C1 segment of cervical spinal cord (tissue), 14 donors: ENCODE measurements at places on chromosomes 12 and 14.

GRCh38 chr12:122090759-122091515 lies 12.4 kb downstream of the MLXIP start:
- no peak for DNase-seq

DNA sequence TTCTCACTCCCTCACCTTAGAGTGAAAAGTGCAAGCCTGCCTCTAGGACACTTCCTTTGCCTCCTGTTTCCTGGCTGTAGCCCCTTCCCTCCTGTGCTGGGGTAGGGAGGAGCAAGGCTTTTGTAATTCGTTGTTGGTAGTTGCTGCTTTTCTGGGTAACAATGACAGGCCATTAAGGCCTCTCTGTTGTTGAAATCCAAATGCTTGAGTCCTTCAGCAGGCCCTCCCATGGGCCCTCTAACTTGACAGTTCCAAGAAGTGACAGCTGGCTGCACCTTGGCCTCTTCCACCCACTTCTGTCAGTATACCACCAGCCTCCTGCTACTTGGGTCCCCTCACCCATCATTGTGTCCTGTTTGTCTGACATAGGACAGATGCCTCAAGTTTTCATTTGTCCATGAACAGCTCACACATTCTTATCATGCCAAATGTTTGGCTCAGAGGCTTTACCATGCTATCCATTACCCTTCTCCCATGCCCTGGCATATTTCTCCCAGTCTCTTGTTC lies 103.7 kb upstream of the PDE3A start:
- DNase-seq: no peak

DNA sequence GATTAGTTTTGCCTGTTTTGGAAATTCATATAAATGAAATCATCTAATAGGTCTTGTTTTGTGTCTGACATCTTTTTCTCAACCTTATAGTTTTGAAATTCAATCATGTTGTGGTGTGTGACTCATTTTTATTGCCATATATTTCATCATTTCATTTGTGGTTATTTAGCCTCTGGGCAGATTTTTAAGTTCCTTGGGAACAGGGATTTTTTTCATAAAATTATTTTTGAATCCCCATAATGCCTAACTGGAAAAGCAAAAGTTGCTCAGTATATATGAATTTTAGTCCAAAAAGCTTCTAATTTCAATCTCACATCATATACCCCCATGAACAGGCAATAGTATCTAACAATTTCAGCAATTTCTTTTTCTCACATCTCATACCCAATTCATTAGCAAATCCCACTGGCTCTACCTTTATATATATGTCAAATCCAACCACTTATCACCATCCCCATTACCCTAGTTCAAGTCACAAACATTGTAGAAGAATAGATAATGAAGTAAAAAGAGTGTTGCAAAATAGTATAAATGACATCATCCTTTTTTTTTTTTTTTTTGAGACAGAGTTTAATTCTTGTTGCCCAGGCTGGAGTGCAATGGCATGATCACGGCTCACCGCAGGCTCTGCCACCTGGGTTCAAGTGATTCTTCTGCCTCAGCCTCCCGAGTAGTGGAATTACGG lies 2.6 kb upstream of the OR6J1 start:
- DNase-seq: no peak

GRCh38 chr14:70771781-70772212 lies 37.5 kb downstream of the MAP3K9 start:
- DNase-seq: no peak

GRCh38 chr12:120076651-120077050 lies 39.9 kb downstream of the RAB35 start:
- no peak for DNase-seq

GRCh38 chr12:659090-659683 lies 4.1 kb downstream of the NINJ2 start:
- no peak for DNase-seq

DNA sequence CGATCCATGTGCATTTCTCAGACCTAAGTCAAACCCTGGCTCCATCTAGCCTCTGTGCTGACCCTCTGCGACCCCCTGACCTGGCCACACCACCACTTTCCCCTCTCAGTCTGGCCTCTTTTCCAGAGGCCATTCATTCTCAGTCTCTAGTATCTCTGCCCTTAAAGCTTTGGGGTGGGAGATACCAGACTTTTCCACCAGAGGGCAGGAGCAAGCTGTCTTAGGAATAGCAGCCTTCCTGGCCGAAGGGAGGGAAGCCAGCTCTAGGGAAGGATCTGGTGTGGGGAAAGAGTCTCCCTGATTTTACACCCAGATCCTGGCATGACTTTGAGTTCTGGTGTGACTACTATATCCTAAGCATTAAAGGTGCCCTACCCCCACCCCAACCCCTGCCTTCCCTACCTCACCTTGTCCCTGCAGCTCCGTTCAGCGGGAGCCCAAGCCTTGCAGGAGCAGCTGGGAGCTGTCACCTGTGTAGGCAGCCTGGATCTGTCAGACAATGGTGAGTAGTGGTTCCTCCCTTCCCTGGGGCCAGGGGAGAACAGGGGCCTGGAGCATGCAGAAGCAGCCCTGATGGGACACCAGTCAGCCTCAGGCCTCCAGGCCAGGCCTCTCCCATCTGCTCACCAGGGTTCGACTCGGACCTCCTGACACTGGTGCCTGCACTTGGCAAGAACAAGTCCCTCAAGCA lies 6.6 kb downstream of the CARMIL3 start:
- DNase-seq: no peak

DNA sequence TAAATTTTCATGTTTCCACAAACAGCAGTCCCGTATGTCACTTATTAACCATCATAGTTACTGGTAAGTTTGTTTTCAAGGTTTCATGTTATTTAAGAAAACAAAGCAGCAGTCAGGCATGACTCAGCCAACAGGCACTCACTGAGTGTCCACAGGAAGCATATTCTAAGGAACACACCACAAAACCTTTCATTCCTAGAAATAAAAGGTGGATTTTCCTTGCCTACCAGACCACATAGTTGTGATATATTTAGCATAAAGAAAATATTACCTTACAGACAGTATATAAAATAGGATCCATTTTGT lies 143.3 kb upstream of the AVPR1A start:
- no peak for DNase-seq

- no peak for DNase-seq
Measured at GRCh38 chr14:66293533-66294105, 192.6 kb upstream of the CCDC196 start.

- no peak for DNase-seq
Measured at GRCh38 chr12:53618275-53618674, 7.9 kb downstream of the ATF7 start.

GRCh38 chr14:105329411-105330150 lies 15.0 kb downstream of the PACS2 start:
- DNase-seq: no peak

GRCh38 chr12:67484791-67485480 lies 163.6 kb upstream of the DYRK2 start:
- no peak for DNase-seq

DNA sequence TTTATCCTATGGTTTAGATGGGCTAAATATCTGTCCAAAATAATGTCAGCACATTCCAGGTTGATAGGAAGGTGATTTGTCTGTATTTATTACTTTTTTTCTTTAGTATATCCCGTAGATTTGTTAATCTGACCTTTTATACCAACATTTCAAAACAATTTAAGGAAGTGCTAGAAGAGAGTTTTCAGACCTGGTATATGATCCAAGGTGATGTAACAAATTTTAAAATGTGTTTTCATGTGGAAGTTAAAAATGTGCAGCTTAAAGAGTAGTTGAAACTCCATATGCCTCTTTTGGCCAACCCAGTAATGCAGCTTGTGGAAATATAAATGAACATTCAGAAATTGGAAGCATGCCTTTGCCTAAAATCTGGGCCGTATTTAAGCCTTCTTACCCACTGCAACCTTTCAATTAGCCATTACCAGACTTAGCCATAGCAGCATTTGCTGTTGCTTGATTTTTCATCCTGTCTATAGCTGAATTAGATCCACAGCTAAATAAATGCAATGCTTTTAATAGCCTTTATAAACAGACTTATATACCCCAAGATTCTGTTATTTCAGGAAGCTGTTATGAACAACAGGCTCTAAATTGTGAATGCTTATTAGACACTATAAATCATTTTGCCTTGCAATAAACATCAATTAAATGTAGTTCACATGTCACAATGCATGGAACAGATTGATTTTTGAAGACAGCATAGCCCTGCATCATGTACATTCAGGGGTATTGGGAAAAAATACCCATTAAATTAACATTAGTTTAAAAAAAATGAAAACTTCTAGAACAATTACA lies 271.2 kb downstream of the PDZRN4 start:
- no peak for DNase-seq

GRCh38 chr14:95515080-95515489 lies 1.4 kb downstream of the SYNE3 start:
- no peak for DNase-seq

DNA sequence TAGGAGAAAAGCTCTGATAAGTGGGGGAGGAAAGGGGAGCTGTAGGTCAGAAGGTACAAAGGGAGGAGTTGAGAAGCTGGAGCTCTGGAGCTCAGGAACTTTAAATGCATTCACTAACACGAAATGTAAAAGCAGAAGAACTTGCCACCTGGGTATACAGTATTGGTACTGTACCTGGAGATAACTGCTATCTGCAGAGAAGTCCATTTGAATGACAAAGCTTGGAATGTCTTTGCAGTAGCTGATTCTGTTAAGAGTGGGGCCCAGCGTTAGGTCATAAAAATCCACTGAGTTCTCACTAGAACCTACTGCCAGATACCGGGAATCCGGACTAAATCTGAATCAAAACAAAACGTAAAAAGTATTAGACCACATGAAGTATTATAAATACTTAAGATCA lies 55.6 kb downstream of the ZC3H14 start:
- DNase-seq: no peak

DNA sequence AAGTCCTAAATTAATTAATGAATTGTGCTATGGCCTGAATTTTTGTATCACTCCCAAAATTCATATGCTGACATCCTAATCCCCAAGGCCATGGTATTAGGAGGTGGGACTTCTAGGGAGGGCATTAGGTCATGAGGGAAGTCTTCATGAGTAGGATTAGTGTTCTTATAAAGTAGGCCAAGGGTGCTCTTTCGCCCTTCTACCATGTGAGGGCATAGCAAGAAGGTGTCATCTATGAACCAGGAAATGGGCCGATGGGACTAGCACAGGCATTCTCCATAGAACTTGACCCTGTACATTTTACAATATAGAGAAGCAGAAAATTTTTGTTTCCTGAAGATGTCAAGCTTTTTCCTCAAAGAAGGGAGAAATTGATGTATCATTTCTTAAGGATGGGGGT lies 12.5 kb downstream of the SYT10 start:
- DNase-seq: no peak

DNA sequence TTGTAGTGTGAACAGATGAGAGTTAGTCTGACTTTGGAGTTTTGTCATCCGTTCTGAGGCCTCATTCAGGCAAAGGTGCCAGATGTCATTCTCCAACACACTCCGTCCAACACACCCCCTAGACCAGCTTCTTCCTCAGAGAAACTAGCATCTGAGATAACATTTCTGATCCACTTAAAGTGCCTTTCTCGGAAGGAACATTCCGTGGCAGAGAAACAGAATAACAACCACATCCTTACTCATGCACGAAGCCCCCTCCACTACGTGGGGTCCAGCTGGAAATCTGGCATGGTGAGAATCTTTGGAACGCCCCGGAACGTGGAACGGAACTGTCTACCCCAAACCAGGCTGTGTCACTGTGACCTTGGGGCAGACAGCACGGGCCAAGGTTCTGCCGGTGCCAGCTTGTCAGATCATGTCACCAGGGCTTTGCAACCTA lies 17.0 kb upstream of the BCL7A start:
- DNase-seq: no peak

GRCh38 chr12:12985817-12986408 lies 14.2 kb downstream of the HEBP1 start:
- DNase-seq: no peak

DNA sequence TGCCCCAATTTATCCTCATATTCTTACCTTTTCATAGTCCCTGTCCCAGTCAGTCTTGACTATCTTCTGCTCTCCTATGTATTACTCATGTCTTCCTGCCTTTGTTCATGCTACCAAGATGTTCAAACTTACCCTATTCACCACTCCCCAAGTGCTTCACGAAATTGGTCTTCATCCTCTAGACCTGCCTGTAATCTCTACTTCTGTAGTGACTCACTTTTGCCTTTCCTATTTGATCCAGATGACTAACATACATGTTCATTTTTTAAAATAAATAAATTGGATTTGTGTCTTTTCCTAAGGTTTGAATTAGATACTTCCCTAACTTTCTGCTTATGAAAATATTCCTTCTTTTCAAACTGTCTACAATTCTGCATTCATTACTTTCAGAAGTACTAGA lies 107.7 kb upstream of the PPM1H start:
- DNase-seq: no peak

DNA sequence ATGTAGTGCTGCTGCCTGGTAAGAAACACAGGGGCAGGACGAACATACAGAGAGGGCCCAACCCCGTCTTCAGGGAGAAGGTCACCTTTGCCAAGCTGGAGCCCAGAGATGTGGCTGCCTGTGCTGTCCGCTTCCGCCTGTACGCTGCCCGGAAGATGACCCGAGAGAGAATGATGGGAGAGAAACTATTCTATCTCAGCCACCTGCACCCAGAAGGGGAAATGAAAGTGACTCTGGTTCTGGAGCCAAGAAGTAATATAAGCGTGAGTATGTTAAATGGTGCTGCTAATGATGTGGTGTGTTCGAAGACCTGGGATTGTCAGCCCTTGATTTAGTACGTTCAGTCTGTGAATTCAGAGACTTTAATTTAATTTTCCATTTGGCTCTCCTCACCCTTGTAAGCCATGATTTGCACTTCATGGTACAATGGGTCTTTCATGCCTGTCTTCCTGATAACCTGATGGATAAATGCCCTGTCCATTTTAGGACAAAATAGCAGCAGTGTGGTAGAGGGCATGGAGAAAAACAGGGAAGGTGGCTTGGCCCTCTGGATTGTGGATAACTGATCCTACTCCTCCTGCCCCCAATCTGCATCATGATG lies 318.9 kb downstream of the SNAPC1 start:
- no peak for DNase-seq

GRCh38 chr12:59179231-59179630 lies 258.9 kb upstream of the LRIG3 start:
- no peak for DNase-seq

DNA sequence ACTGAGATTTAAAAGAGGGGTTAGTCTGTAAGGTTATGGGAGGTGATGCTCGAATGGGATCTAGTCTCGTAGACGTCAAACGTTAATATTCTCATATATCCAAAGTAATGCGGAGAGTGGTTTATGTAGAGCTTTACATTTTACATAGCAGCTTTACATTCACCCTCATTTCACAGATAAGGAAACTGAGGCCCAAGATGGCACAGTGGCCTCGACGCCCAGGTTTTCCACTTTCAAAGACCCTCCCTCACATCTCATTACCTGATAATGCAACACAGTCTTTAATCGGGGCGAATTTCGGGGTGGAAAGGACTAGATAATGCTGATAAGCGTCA lies 450 bp upstream of the TDG start:
- no peak for DNase-seq

DNA sequence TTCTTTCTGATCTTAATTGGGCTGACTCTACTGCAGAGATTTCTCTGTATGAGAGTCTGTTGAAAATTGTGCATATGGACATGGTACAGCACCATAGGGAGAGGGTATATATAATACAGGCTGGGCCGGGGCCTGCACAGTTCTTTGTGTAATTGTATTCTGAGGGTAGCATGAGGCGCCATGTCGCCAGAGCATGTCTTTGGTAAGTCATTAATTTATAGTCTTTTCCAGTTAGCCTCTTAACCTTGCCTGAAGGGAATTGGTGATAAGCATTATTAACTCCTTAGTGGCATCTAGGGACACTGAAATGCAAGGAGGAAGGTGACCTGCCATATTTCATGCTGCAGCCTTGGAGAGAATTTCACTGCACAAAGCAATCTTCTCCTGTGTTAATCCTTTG lies 569.9 kb downstream of the TMTC2 start:
- DNase-seq: no peak

GRCh38 chr14:58703161-58703506 lies 65.4 kb downstream of the DACT1 start:
- DNase-seq: no peak
